Ureter (tissue), 1 donor: ENCODE measurements at places on chromosomes 2 and 18.

- no peak for DNase-seq
Measured at GRCh38 chr2:134433979-134434378, 180.1 kb downstream of the MGAT5 start.

DNA sequence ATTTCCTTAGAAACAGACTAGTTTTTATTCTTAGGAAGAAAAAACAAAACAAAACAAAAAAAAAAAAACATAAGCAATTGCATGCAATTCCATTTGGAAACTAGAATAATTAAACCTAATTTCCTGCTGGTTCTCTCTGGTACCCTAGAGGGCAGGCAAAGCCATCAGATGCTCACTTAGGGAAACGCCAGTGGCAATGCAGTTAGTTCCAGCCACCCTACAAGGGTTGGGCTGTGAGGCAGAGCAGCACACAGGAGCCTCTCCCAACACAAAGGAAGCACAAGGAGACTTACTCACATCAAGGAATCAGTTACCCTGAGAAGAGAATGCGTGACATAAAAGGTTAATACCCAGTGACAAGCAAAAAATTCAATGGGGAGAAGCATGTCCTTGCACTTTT, 28.8 kb downstream of the CCDC93 start:
- no peak for DNase-seq

- no peak for DNase-seq
Measured at GRCh38 chr18:49142216-49142615, 191.5 kb upstream of the SMAD7 start.

DNA sequence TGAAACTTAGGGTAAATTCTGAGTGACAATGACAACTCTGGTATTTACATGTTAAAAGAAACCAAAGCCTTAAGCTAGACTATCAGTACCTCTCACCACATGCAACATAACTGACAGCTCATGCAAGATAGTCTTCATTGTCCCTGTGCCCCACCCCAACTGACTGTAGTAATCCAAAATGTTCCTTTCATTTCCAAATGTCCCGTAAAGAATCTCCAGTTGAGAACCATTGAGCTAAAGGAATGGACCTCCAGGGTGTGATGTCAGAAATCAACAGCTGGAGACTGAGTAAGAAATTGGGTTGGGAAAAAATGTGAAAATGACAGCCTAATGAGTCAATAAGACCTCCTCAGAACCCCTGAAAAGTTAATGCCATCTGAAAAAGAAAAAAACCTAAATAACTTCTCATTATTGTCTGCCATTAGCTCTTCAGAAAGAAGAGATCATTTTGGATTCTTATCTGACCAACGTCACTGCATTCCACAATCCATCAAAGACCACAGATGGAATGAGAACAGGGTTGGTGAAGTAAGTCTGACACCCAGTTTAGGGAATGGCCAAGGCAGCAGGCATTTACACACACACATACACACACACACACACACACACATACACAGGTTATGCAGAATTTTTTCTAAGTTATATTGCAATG, 51.7 kb upstream of the ACVR2A start:
- no peak for DNase-seq

DNA sequence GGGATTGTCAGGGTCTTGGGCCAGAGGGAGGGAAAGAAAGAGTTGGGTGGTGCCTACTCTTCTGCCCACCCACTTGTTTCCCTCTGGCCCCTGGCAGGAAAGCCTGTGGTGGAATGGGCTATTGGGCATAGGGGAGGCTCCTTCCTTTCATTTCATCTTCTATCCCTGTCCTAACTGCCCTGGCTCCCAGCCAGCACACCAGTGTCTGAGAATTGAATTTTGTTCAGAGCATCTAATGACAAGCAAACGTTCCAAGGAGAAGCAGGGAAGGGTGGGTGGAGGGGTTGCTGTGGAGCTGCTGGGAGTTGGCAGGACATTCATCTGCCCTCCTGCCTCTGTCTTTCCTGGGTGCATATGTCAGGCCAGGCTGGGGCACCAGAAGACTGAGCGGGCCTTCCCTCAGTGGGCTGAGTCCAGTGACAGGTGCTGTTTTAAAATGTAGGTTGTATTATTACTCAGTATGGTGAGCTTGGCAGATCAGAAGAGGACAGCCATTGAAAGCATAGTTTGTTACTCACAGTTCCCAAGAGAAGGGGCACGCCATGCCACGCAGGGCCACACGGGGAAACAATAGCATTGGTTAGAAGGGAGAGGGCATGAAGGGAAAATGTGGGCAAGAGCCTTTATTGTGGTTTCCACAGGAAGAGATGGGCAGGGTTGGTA, 171.9 kb downstream of the ACOXL start:
- DNase-seq, result no peak

GRCh38 chr2:112957511-112957910, 20.3 kb upstream of the IL36G start:
- DNase-seq, result no peak
